ENCODE measurements at places on chromosomes 3 and 15.

GRCh38 chr3:35867791-35868190 lies 228.5 kb downstream of the ARPP21 start:
- no peak for DNase-seq

DNA sequence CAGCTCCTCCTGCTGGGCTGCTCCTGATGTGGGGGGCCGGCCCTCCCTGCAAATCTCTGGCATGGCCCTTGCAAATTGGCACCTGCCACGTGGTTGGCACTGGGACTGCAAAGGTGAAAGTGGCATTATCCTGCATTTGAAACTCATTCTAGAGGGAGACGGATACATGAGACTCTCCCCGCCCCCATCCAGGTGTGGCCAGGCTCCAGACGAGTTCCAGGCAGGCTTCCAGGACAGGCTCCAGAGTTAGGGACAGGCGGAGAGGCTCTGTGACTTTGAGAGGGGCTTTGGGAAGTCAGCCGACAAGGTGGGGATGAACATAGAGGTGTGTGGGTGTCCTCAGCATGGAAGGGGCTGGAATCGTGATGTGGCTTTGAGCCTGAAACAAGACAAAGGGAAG lies 178.5 kb downstream of the APBA2 start:
- DNase-seq = no peak

DNA sequence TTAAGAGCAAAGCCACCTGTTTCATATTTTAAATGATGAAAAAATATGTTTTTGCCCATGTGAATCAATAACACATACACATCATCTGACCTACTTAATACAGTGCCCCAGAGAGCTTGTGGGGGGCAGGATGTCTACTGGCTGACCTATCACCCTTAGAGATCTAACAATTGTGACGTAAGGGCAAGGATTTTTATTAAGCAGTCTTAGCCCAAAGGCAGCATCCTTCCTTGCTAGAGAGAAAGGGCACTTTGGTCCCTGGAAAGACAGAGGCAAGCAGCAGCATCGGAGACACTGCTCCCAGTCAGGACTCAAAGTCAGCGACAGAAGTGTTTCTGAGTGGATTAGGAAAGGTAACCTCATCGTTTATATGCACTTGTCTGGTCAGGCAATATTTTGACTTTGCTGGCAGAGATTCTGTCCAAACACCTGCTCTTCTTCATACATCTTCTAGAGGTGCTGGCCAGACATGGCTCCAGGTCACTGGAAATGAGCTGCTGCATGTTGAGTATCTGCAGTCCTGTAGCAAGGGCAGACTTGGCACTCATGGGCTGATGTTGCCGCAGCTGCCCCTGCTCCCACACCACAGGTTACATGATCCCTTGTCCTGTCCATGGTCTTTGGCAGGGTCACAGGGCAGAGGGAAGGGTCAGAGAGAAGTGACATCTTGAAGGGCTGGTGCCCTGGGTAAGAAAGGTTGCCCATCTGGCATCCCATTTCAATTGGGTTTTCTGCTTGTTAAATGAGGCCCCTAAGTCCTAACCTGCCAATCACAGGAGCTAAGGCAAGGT lies 1.8 kb downstream of the CXCR6 start:
- no peak for DNase-seq

- DNase-seq = no peak
Observed at GRCh38 chr3:72999951-73000350, 3.3 kb downstream of the PPP4R2 start.

GRCh38 chr3:11096266-11097139 lies 57.8 kb upstream of the HRH1 start:
- DNase-seq = peak; percentile 23

- no peak for DNase-seq
Observed at GRCh38 chr3:13537909-13538296, 11.0 kb upstream of the FBLN2 start.

- DNase-seq = no peak
Observed at GRCh38 chr3:62132027-62132602, 241.2 kb downstream of the FEZF2 start.

GRCh38 chr15:86595741-86596140 lies 516.1 kb downstream of the AGBL1 start:
- DNase-seq = no peak

GRCh38 chr3:182979674-182980191 lies 605 bp downstream of the DCUN1D1 start:
- no peak for DNase-seq

- DNase-seq = no peak
Observed at GRCh38 chr15:45091161-45091560, 22.8 kb downstream of the DUOX2 start.

DNA sequence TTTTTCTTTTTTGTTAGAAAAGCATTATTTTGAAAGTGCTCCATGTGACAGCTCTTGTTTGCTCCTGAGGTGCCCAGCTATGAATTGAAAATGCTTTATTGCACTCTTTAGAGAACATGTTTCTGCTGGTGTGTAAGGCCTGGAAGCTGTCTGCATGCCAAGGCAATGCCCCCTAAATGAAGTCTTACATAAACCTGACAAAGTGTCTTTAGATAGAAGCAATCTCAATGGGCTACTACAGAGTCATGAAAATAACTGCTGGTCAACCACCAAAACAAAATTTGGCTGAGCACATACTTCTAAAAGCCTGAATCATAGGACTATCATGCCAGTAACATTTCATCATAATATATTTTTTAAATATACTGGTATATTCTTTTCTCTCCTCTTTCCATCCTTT lies 178.7 kb downstream of the THRB start:
- no peak for DNase-seq

- DNase-seq = no peak
Observed at GRCh38 chr3:134126153-134126552, 96.4 kb upstream of the SLCO2A1 start.

GRCh38 chr3:130991126-130991525 lies 35.5 kb downstream of the ASTE1 start:
- DNase-seq = no peak

DNA sequence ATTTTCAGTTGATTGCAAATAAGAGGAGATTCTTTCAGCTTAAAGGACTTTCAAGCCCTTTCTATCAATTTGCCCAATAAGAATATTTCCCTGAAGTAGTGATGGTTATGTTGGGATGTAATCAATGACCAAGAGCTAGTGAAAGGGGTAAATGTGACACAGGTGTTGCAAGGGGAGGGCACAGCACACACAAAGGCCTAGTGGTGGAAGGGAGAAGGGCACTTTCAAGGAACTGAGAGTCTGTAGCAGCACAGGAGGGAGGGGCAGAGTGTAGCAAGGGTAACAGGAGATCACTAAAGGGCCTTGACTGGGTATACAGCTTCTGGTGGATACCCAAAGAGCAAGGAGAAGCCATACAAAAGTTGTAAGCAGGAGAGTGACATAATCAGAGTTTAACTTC lies 217.8 kb upstream of the ARHGEF26 start:
- DNase-seq = no peak

GRCh38 chr15:47184908-47185801 lies 532.1 kb upstream of the SEMA6D start:
- no peak for DNase-seq

- DNase-seq = no peak
Observed at GRCh38 chr15:47614360-47615011, 102.8 kb upstream of the SEMA6D start.

DNA sequence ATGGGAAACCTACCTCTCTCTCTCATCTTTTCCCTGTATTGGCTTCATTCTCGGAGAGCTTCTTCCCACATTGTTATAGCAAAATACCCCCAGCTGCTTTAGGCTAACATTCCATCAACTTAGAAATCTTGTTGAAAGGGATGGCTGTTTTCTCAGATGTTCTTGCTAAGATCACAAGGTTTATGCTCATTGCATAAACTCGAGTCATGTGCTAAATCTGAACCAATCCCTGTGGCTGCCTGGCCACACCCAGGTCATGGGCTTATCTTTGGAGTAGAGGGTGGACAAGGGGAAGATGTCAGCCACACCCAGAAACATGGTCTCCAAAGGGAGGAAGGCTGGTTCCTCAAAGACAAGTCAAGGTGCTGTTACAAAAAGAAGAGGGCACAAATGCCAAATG lies 150.6 kb upstream of the UMPS start:
- no peak for DNase-seq

DNA sequence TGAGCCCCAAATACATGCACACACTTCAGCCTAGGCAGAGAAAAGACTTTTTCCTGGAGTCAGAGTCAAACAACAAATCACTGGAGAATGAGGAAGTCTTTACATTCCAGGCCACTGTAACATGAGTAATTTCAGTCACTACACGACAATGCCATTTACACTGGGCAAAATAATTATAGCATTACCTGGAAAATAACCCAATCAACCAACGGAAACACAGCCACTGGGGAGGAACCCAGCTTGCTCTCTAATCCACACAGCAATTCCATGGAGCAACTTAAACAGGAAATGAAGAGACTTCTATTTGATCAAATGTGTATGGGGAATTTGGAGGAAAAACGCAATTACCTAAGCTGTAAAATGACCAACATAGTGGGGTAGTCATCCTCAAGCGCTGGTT lies 15.2 kb downstream of the FSTL1 start:
- no peak for DNase-seq

DNA sequence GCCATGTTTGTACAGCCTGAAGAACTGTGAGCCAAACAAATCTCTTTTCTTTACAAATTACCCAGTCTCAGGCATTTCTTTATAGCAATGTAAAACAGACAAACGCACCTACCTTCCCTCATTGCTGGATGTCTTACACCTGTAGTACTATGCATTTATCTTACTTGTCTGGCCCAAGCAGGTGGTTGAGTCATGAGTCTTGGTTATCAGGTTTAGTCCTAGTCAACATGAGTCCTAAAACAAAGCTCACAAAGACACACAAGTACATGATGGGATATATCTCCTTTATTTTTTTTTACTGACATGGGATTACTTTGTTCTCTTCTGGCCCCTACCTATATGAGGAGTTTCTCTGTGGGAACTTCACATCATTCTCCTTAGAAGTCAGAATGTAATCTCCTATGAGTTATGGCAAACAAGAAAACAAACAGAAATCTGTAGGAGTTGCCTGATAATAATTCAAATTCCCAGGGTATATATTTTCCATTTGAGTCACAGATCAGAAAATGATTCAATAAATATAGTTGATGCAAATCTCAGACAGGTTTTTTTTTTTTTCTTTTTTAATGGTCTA lies 33.6 kb upstream of the PLSCR2 start:
- DNase-seq = no peak

DNA sequence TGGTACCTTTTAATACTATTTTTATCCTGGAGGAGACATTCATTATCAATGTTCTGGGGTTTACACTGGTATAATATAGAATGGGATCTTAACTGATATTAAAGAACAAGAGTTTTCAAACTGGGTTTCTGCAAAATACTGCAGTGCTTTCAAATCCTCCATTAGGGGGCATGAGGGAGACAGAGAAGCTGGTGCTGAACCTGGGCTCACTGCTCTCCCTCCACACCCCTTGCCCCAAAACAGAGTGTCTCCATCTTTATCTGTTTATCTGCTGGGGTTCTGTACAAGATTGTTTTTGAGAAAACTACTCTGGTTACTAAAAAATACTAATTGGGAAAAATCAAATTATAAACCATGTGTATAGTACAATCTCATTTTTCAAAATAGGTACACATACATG lies 41.7 kb downstream of the CADPS start:
- no peak for DNase-seq

DNA sequence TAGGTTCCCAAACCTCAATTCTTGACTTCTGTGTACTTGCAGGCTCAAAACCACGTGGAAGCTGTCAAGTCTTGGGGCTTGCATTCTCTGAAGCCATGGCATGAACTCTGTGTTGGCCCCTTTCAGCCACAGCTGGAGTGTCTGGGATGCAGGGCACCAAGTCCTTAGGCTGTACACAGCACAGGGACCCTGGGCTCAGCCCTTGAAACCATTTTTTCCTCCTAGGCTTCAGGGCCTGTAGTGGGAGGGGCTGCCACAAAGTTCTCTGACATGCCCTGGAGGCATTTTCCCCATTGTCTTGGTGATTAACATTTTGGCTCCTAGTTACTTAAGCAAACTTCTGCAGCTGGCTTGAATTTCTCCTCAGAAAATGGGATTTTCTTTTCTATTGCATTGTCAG lies 135.4 kb downstream of the ATG7 start:
- no peak for DNase-seq

DNA sequence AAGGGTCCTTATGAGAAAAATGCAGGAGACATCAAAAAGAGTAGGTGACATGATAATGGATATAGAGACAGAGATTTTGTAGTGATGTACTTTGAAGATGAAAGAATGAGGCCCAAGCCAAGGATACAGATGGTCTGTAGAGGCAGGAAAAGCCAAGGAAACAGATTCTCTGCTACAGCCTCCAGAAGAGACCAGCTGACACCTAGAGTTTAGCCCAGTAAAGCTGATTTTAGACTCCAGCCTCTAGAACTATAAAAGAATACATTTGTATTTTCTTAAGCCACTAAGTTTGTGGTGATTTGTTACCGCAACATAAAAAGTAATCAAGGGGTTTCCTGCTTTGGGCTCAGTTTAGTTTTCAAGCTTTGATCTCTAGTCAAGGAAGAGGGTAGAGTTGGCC lies 64.8 kb downstream of the STRIT1 start:
- DNase-seq = no peak

GRCh38 chr15:39578851-39579486 lies 1.9 kb upstream of the THBS1 start:
- no peak for DNase-seq

DNA sequence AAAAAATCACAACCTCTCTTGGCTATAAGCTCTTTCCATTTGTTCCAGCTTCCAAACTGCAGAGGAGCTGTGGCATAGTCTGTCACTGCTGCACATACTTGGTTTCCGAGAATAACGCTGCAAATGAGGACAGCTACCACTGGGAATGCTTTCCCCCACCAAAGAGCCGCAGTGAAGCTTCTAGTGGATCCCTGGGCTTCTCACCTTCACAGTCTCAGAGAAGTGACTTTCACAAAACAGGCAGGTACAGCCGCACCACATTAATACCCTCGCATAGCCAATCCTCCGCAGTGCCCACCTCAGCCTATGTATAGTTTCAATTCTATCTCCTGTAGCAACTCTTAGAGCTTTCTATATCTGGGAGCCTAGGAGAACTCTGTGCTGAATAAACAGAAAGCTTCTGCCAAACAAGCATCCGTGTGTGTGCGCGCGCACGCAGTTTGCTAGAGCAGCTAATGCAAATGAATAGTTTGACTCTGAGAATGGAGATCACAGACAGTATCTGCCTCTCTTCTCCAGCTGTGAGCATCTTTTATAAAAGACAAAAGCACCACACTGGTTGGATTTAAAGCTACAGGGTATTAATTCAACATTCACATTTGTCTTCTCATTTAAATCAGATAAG lies 81.9 kb upstream of the PLXND1 start:
- DNase-seq = no peak

DNA sequence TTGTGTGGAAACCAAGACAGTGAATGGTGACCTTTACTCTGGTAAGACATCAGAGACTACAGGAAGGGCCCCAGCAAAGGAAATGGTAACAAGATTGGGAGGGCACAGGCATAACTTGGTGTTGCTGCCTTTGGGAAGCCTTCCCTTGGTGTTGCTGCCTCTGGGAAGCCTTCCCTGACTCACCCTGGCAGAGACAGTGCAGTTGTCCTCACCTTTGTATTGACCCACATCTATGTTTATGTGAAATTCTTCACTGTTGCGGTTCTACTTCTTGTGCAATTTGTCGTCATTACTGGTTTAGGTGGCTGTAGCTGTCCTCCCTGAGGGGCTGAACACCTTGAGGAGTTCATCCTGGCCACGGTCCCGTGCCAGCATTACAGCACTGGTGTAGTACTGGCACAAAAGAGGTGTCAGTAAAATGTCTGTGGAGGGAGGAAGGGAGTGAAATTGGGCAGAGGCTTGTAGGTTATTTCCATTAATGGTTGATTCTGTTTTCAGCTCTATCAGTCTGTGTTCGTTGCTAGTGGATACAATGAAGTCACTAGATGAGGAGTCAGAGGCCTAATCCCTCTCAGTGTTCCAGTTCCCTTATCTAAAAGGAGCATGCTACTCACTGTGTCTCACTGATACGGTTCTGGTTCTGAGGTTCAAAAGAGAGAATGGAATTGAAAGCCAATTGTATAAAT lies 21.6 kb downstream of the IFT122 start:
- no peak for DNase-seq

Measured in activated CD8-positive, alpha-beta memory T cell treated with anti-CD3 and anti-CD28 coated beads for 1 hour (primary cell).